Ascending aorta (tissue), 2 donors: ENCODE measurements at places on chromosomes 13 and 19.

GRCh38 chr13:29607465-29607864, 12.0 kb upstream of the SLC7A1 start:
- no peak for DNase-seq

DNA sequence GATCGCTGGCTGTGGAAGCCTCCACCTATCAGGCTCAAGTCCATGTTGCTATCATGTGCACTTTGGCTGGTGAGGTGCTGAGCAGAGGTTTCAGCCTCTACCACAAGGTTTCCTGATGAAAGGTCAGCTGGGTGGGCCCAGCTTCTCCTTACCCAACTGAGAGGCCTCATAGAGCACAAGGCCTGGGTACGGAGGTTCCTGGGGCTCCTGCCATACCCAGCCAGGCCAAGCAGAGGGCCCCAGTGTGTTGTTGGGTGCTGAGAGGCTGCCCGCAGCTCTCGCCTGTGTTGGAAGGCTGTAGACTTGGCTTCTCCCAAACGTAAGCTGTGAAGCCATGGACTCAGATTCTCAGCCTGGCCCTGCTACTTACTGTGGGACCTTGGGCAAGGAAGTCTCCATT, 28.2 kb downstream of the ACTN4 start:
- DNase-seq, result no peak

DNA sequence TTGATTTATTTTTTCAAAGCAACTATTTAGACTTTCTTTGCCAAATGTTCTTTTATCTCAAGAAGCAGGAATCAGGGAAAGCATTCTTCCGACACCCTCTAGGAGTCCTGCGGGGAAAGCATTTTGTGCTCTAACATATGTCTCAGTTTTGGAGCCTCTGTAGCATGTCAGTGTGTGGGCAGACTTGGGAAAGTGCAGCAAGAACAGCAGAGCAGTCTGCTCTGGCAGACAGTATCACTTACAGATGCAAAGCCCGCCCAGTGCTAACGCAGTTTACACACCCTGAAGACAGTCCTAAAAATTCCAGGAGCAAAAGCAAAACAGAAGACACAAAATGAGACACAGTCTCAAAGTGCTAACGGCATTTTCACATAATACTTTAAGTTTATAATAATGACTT, 393.5 kb downstream of the KLF12 start:
- DNase-seq, result no peak

DNA sequence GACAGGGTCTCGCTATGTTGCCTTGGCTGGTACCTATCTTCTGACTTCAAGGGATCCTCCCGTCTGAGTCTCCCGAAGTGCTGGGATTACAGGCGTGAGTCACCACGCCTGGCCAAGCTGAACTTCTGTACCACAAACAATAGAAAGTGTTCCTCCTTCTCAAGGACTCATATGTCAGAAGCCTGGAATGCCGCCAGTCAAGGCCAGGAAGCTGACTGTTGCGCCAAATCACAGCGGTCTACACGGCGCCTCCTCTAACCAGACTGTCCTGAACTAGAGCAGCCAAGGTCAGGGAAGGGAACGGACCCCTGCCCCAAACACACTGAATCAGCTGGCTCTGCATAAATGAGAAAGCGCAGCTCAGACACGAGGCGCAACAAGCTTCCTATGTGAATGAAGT, 14.6 kb downstream of the RAB20 start:
- DNase-seq, result peak; percentile 42

GRCh38 chr13:32272021-32272683, 43.0 kb downstream of the ZAR1L start:
- no peak for DNase-seq
